Activated CD4-positive, alpha-beta T cell treated with anti-CD3 and anti-CD28 coated beads, Interleukin-2, amount 50 U/mL, for 1 hour (primary cell): ENCODE measurements at places on chromosomes 12 and 14.

GRCh38 chr12:31300341-31300740 is 25.6 kb downstream of the SINHCAF start:
- no peak for DNase-seq

- DNase-seq = no peak
Measured at GRCh38 chr12:89370850-89371249, 18.5 kb upstream of the DUSP6 start.

- DNase-seq = no peak
Measured at GRCh38 chr14:69002069-69002468, 23.0 kb upstream of the ACTN1 start.

- DNase-seq = no peak
Measured at GRCh38 chr14:50186107-50186506, 45.3 kb downstream of the SOS2 start.

DNA sequence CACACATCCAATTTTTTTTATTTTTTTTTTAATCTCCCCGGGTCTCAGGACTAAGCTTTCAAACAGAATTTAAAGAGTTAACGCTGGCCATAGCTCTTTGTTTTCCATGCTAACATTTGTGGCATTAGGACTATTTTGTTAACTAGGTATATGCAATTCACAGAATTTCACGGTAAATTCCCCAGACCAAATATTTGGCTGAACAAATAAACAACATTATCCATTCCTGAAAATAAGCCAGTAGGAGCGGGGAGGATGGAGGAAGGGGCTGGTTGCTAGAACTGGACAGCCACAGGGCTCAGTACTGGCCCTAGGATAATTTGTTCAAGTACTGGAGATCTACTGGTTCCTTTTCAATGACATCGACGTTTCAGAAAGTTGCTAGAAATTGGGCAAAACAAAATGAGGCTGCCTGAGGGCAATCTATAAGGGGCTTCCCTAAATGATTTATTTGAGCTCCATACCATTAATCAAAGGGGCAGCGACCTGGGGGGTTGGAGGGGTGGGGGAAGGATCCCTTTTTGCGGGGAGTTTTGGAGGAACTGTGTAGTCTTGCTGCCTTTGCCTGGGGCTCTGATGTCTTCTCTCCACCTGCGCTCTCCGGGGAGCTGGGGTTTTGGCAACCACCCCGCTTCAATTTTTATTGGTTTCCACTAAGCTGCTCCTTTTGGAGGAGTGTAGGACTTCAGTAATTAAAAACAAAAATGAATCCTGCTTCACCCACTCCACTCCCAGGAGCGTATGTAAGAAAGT is 9.0 kb downstream of the BMP4 start:
- no peak for DNase-seq
